Kidney (tissue), 22 donors: ENCODE measurements at places on chromosomes 7 and 10.
A peak's percentile ranks its signal among the peaks of the same experiment; 100 is the strongest.

GRCh38 chr7:115701141-115701540, 329.4 kb downstream of the TFEC start:
- no peak for DNase-seq

- no peak for DNase-seq
These were observed 123.6 kb downstream of the SH3PXD2A start for GRCh38 chr10:103731609-103732270.

GRCh38 chr7:141156407-141156806, 82.5 kb downstream of the TMEM178B start:
- no peak for DNase-seq

GRCh38 chr7:137847568-137848050, 835 bp upstream of the DGKI start:
- DNase-seq, result no peak

GRCh38 chr7:75040512-75040911, 33.1 kb downstream of the RCC1L start:
- no peak for DNase-seq

GRCh38 chr10:72746426-72747363, 54.8 kb downstream of the MCU start:
- no peak for DNase-seq

- DNase-seq, result no peak
These were observed 8.9 kb downstream of the GRID2IP start for GRCh38 chr7:6542368-6542767.

DNA sequence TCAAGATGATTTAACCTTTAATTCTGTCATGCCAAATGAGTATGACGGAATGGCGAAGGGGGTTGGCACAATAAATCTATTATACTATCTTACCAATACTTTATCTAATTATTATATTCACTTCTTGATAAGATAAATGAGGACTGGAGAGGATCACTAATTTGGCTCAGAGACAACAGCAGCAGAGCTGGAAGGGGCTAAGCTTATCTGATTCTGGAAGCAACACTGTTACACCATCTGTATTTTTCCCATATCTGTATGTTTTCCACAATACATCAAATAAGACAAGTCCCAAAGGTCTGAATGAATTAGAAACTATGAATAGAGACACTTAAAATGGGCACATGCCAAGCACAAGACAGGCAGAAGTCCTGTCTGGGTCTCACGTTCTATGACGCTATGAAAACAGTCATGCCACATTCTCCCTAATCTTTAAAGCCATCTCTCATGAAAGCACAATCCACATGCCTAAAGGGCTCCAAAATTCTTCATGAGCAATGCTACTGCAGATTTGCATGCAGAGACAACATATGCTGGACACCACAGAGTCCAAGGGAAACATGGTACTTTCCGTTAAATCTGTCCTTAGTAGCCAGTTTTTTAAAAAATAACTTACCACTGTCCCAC, 88.3 kb downstream of the SLC25A13 start:
- DNase-seq, result no peak

GRCh38 chr7:49800031-49800430, 26.6 kb downstream of the VWC2 start:
- DNase-seq, result no peak

GRCh38 chr7:114312649-114313048, 102.0 kb upstream of the FOXP2 start:
- no peak for DNase-seq

DNA sequence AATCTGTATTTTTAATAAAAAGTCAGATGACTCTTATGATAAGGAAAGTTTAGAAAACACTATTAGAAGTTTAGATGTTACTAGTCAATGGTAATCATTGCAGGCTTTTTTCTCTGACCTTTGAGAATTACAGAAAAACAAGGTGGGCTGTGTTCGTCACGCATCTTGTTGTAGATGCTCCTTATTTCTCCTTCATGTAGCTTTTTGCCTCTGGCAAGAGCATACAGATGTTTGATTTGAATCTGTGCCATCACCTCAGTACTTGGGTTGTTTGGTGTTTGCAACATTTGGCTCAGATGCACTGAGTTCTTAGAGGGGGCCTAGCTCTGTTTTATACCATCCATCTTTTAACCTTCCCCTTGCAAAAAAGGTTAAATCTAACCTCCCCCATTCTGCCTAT, 11.5 kb downstream of the TAS2R16 start:
- no peak for DNase-seq

GRCh38 chr7:104362756-104363155, 34.4 kb downstream of the LHFPL3 start:
- no peak for DNase-seq

DNA sequence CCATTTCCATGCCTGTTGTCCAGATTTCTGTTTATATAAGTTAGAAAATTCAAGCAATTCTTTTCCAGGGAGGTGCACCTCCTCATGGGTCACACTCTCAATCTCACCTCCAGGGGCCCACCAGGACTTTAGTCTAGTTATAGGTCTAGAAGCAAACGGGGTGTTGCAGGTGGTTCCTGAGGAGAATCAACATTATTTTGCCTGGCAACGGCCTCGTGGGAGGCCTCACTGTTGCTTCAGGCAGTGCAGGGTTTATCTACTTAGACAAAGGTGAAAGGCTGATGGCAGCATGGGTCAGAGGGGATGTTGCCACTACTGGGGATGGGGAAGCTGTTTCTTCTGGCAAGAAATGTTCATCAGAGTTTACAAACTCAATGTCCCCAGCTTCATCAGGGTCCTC, 56.7 kb upstream of the LRRC18 start:
- no peak for DNase-seq

- DNase-seq, result no peak
These were observed 70.0 kb upstream of the INSYN2A start for GRCh38 chr10:127266431-127266830.

DNA sequence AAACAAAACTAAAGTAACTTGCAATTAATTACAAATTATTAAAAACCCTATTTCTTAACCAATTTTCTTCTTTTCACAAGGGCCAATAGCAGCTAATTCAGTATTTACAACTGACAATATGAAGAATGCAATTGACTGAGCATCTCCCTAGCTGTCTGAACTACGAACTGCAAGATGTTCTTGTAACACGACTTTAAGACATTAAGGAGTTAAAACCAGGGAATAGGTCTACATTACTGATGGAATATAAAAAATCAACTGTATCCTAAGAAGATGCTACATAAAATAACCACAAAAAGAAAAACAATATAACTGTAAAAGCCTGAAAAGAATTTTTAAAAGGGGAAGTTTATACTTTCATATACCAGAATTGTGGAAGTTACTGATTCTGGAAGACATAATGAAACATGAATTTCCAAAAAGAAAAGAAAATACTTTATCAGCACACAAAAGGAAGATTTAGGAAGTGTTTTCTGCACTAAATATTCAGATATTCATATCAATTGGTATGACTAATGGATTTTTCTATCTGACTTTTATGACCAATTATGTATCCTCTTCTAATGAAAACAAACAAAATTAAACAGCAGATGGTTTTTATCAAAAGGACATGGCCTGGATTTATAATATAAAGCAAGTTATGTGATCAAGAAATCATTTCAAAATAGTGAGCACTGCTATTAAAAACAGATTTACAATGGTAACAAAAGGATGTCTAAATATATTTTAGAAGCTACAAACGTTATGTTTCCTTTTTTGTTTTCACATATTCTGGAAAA, 1.6 kb downstream of the GPR22 start:
- peak; percentile 12 for DNase-seq

- peak; percentile 75 for DNase-seq
These were observed 721 bp downstream of the CCNJ start for GRCh38 chr10:96043893-96044715.

DNA sequence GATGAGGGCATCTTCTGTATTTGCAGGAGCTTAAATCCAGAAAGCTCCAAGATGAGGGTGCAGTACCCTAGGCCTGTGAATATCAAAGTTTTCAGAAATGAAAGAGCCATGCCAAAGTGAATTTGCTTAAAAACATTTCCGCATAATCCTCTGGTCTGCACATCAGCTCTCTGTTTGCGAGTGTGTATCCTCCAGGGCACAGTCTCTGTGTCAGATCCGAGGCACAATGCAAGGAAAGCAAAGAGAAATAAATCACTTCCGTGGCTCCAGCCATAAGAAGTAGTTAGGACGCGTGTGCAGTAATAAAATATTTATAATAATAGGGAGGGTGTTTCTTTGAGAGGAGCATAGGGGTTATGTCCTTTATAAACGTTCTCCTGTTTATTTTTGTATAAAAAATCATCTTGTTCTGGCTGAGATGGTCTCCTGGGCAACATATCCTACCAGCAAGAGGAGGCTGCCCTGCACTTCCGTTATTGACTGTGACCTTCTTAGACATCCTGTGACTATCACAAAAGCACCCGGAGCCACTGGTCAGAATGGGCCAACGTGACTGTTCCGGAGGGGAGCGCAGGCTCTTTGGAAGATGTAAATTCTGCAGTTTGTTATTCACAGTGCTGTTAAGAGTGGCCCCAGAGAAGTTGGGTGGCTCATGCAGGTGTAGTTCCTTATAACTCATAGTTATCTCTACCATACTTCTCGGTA, 667.6 kb upstream of the FOXK1 start:
- DNase-seq, result no peak

- DNase-seq, result no peak
These were observed 384.5 kb downstream of the KCNMA1 start for GRCh38 chr10:77253147-77253545.

- DNase-seq, result no peak
These were observed 444.6 kb downstream of the REEP3 start for GRCh38 chr10:63965846-63966245.

DNA sequence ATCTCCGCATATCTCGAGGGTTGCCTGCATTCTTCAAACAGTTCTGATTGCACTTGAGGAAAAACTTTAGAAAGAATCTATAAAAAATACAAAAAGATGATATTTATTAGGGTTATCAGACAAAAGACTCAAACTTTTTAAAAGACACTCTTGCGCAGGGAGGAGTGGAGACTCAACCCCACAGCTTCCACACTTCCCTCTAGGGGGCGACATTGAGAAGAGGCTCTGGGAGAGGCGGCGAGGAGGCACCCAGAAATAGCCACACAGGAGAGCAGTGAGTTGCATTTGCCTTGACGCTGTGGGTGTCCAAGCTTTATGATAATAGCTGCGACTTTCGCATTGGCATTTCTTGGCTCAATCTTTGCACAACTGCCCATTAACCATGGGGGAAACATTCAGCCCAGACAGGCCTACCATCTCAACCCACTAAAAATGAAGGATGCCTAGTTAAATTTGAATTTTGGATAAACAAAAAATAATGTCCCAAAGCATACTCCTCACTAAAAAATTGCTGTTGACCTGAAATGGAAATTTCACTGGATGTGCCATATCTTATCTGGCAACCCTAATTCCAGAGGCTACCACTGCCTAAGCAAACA, 86.2 kb downstream of the EBF3 start:
- DNase-seq, result no peak

- DNase-seq, result no peak
These were observed 45.0 kb upstream of the CSTF2T start for GRCh38 chr10:51744235-51745000.
